Stimulated activated CD8-positive, alpha-beta memory T cell treated with anti-CD3 and anti-CD28 coated beads, Interleukin-2, amount 100 ng/mL, for 1 hour (primary cell): ENCODE measurements at places on chromosomes 1 and 21.

DNA sequence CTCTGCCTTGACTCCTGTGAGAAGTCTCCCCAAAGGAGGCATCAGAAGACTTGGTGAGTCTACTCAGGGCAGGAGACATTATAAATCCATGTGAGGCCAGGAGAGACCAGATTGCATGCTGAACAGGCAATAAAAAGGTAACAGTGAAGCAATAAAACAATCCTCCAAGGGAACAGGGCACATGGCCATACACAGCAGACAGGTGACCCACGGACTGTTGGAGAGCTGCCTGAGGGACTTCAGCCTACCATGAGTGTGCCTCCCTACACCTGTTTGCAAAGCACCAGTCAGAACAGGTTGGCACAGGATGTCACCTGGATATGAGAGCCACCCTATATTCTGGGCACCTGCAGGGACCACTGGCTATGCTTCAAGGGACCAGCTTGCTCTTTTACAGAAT lies 67.6 kb downstream of the MAB21L3 start:
- no peak for DNase-seq

DNA sequence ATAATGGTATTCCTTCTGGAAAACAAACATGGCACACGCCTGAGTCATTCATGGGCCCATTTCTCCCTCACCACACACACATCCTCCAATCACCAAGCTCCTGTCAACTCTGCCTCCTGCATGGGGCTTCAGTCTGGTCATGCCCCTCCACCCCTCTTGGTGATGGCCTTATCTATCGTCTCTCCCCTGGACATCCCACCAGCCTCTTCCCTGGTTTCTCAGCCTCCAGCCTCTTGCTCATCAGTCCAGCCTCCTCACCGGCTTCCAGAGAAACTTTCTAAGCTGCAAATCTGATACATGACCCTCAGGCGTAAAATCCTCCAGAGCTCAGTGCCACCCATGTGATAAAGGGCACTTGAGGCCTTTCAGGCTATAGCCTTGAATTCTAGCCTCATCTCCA lies 243.9 kb downstream of the FOXD2 start:
- DNase-seq = no peak

DNA sequence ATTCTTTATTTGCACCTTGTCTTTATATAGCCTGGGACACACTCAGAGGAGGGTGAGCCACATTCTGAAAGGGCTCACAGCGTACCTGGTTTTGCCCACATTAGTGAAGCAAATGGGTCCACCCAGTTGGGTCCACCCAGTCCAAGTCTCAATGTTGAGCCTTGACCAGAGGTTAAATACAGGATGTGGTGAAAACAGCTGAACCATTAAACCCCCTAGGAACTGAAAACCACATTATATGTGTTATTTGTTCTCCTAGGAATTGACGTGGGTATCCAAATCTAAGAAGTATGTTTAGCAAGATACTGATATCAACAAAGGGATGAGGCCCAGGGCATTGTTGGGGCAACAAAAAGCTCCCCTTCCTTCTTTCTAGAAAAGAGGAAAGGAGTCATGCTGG lies 83.8 kb downstream of the SETD4 start:
- DNase-seq = no peak

GRCh38 chr1:66294707-66295370 lies 239.1 kb upstream of the SGIP1 start:
- DNase-seq = no peak
